ENCODE measurements at places on chromosomes 16 and 17.
A peak's percentile ranks its signal among the peaks of the same experiment; 100 is the strongest.

DNA sequence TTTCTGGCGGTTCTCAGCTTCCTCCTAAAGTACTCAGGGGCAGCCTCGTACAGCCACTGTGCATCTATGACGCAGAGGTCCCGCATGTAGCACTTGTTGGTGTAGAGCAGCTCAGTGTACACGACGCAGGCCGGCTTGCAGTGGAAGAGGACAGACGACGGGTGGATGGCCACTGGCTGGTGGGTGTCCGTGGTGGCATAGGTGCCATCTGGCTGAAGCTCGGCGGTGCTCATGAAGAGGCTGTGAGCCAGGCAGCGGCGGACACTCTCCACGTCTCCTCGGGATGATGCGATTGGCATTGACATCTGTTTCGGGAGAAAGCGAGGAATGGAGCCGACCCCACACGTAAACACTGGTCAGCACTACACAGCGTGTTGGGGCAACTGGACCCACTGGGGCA, 5.3 kb upstream of the C1QBP start:
- DNase-seq: no peak

DNA sequence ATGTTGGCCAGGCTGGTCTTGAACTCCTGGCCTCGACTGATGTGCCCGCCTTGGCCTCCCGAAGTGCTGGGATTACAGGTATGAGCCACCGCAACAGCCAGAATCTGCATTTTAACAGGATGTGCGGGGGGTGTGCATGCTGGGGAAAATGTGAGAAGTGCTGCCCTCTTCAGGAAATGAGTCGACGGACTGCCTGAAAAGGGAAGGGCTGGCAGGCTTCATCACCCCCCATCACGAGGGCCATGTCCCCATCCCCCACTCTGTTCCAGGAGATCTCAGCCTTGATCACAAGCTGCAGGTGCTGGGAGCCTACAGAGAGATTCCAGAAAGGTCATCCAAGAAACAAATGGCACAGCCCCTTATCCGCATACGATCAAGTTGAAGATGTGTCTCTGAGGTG, 195.3 kb upstream of the RPL38 start:
- DNase-seq: peak; percentile 44

GRCh38 chr16:84144209-84144858, 643 bp downstream of the HSDL1 start:
- peak; percentile 35 for DNase-seq

GRCh38 chr17:41396996-41397660, at the start of gene KRT31:
Gene KRT31, minus strand, starts transcription at chr17:41397608. Its CDS starts 69 bp downstream, at chr17:41397539.
- DNase-seq: no peak

GRCh38 chr16:10918294-10919002, 23.8 kb downstream of the DEXI start:
- DNase-seq: peak; percentile 82

DNA sequence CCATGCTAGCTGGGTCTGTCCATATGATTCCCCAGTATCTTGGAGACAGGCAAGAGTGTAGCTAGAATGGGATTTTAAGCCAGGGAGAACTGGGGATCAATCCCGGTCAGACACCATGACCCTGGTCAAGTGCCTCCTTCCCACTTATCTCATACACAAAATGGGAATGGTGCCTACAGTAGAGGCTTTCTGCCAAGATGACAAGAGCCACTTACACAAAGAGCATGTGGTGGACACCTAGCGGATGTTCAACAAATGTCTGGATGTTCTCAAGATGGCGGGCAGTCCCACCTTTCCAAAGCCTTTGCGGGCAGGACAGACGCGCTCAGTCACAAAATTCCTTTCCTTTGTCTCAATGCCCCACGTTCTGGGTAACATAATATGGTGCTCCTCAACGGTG, 57.3 kb downstream of the MAF start:
- no peak for DNase-seq

- DNase-seq: no peak
Observed at GRCh38 chr17:12773153-12773552, 16.1 kb upstream of the ARHGAP44 start.

DNA sequence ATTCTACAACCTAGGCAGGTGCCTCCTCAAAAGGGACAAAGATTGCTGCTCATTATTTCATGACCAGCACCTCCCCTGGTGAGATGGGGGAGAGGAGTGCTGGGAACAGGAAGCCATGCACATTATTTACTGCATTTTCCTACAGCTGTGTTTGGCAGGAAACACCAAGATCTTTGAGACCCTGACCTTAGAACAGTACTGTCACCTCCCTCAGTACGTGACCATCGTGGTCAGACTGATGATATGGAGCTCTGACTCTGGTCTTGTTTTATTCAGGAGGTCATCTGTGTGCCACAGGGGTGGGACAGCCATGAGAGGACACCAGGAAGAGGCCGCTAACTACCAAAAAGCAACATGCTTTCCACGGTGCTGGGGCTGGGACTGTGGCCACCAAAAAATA, 37.4 kb downstream of the USP22 start:
- no peak for DNase-seq

DNA sequence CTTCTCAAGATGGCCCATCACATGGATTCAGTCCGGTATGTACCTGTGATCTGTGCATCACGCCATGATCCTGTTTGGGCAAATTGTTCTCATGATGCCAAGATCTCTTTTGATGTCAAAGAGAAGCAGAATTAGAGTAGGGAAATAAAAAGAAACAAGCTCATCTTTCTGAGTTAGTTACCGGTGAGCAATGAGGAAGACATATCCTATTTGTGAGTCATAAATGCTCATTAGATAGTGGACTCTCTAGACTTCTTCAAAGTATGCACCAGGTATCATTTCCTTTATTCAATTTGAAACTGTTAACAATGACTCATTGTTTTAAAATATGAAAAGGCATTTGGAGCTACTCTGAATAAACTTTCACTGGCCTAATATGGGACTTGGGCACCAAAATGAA, 8.0 kb upstream of the KRTAP4-12 start:
- DNase-seq: no peak

DNA sequence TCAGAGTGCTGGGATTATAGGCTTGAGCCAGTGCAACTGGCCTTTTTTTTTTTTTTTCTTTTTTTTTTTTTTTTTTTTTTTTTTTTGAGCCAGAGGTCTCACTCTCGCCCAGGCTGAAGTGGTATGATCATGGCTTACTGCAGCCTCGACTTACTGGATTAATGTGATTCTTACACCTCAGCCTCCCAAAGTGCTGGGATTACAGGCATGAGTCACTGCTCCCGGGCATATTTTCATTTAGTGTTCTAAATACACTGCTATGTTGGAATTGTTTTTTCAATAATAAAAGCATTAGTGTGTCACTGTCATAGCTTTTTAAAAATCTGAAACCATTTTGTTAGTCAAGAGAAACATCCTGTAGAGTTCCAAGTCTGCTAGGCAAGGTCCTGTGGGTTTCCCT, 40.3 kb downstream of the NDE1 start:
- DNase-seq: no peak

DNA sequence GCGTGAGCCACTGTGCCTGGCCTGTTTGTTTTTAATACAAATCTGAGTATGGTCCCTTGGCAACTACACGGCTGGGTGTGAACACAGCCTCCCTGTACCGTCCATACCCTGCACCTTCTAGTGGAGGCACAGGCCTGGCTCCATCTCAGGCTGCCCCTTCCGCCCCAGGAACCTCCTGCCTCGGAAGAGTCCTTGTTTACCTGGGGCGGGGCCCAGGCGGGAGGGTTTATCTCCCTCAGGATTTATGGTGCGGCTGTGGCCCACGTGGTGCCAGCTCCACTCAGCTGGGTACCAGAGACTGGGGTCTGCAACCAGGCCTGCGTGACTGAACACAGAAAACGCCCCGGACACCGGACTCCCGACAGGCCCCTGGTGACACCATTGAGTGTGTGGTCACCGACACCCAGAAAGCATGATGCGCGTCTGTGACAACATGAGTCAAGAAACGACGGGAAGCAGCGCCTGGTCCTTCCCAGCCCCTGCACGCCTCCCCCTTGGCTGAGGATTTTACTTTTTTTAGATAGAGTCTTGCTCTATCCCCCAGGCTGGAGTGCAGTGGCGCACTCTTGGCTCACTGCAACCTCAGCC, 19.0 kb downstream of the UNKL start:
- DNase-seq: no peak

- DNase-seq: no peak
Observed at GRCh38 chr16:14057878-14058382, 13.2 kb upstream of the MRTFB start.

- DNase-seq: peak; percentile 91
Observed at GRCh38 chr17:48555258-48556228, 10.6 kb upstream of the HOXB2 start.

DNA sequence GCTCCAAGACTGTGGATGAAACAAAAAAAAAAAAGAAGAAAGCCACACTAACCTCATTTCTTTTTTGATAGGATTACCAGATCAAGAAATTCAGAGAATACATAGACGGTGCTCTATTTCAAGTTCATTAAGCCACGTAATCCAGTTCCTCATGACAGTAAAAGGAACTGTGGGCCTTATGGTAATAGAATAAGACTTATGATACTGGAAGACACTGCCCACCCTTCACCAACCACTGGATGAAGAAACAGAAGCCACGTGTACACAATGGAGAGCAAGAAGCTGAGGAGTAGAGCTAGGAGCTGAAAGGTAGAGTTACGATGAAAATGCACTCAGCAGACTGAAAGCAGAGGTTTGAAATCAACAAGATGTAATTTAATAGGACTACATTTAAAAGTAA, 11.2 kb downstream of the NCBP3 start:
- DNase-seq: no peak

- no peak for DNase-seq
Observed at GRCh38 chr17:45958994-45959665, 39.9 kb upstream of the STH start.

GRCh38 chr17:83026311-83026811, 53.0 kb upstream of the METRNL start:
- no peak for DNase-seq

DNA sequence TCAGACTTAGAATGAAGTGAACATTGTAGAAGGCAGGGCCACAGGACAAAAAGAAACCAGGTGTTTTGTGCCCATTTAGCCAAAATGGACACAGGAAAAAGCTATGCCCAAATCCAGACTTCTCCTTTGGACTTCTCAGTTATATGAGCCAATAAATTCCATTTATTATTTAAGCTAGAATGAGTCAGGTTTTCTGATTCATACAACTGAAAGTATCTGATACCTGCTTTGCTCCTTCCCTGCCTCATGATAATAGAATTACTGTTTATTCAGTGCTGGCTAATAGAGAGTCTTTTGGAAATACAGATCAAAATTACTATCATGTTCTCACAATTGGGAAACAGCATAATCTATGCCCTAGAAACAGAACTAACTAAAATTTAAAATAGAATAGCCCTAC, 8.7 kb upstream of the CPD start:
- DNase-seq: no peak
